Activated CD8-positive, alpha-beta memory T cell treated with anti-CD3 and anti-CD28 coated beads, Interleukin-2, amount 50 U/mL, for 48 hours (primary cell): ENCODE measurements at places on chromosomes 12 and 14.

- DNase-seq = no peak
Measured at GRCh38 chr12:6198985-6199530, 1.1 kb upstream of the CD9 start.

- DNase-seq = no peak
Measured at GRCh38 chr12:56118688-56119357, 757 bp downstream of the ZC3H10 start.

GRCh38 chr12:13725049-13725448 is 256.4 kb downstream of the GRIN2B start:
- no peak for DNase-seq

GRCh38 chr14:101654051-101654450 is 92.8 kb downstream of the DIO3 start:
- no peak for DNase-seq

- DNase-seq = no peak
Measured at GRCh38 chr12:92898755-92899154, 30.3 kb downstream of the EEA1 start.

DNA sequence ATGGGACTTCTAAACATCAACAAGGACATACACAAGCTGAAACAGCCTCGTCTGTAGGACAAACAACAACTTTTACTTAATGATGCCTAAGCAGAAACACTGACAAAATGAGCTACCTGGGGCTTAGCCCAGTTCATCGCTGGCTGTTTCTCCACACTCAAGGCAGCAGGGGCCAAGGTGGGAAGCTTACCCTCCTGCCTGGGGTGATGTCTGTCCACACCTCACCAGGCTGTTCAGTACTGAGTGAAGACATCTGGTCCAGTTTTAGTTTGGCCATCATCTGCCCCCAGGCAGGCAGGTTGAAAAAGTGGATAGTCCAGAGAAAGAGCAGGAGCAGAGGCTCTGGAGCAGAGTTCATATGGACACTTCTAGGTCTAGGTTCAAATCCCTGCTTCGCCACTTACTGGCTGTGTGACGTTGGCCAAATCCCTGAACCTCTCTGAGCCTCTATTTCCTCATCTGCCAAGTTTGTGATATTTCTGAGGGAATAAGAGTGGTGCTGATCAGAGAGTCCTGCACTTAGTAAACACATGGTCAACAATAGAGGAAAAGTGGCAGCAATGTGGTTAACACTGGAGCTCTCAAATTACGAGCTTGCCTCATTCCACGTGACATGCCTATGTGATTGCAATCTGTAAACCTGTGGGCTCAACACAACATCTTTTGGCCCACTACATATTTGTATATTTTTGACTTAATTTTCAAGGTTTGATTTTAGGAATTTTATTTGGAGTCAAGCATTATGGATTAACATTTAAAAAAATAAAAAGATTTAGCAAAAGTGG is 720.1 kb upstream of the TMEM132C start:
- no peak for DNase-seq

GRCh38 chr14:36383767-36384431 is 63.5 kb upstream of the MBIP start:
- DNase-seq = no peak

DNA sequence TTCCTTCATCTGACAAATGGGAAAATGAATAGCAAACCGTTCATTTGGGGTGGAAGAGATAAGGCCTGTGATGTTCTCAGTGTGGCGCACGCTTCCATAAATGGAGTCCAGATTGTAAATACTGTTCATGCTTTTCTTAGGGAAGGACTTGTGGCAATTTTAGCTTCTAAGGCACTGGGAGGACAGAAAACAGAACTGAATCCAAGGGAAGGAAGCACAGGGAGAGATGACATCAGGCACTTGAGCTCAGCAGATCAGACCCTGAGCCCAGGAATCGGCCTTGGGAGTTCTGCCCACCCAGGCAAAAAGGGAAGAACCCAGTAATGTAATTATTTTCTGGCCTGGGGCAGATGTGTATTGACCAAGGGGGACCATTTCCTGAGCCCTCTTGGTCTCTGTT is 7.2 kb upstream of the SH2B3 start:
- no peak for DNase-seq

DNA sequence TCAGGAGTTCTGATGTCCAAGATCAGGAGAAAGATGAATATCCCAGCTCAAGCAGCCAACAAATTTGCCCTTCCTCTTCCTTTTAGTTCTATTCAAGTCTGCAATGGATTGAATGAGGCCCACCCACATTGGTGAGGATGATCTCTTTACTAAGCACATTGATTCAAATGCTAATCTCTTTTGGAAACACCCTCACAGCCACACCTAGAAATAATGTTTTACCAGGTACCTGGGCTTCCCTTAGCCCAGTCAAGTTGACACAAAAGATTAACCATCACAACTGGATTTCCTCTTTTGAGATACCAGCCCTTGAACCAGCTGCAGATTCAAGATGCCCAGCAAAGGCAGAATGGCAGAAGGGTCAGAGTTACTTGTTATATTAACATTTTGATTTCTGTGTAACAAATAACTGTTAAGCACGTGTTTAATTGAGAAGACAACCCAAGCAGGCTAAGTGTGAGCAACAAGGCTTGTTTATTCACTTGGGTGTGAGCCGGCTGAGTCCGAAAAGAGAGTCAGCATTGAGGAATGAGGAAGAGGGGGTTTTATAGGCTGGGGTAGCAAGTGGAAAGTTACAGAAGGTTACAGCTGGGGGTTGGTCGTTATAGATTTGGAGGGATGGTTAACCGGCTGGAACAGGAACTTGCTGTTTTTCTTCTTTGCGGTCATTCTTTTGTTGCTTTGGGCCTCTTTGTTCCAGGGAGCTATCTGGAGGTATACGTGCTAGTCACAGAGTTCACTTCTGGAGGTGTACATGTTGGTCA is 180.3 kb downstream of the EMP1 start:
- DNase-seq = no peak

DNA sequence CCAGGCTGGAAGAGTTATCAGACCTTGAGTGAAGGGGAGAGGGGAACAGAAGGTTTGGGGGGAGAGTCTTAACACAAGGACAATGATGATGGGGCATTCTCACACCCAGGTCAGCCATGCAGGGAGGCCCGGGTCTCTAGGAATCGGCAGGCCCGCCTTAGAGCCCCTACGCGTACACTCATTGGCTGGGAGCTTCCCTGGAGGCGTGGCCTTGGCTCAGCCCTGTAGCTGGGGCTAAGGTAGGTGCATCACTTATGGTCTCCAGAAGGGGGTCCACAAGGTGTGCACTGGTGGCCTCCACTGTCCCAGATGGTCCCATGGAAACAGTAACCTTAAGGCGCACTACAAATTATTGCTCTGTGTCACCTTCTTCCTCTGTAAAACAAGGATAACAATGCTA is 660.1 kb downstream of the MED13L start:
- no peak for DNase-seq

GRCh38 chr12:52210925-52211650 is 19.3 kb upstream of the KRT80 start:
- DNase-seq = no peak

- DNase-seq = no peak
Measured at GRCh38 chr12:109679501-109680263, 33.9 kb upstream of the FAM222A start.

- no peak for DNase-seq
Measured at GRCh38 chr14:99333841-99334635, 62.0 kb upstream of the BCL11B start.

- DNase-seq = no peak
Measured at GRCh38 chr14:100348253-100348729, 25.2 kb downstream of the SLC25A47 start.

GRCh38 chr14:99663386-99664057 is 18.6 kb downstream of the HHIPL1 start:
- no peak for DNase-seq

GRCh38 chr14:58574623-58575022 is 63.1 kb upstream of the DACT1 start:
- DNase-seq = no peak

DNA sequence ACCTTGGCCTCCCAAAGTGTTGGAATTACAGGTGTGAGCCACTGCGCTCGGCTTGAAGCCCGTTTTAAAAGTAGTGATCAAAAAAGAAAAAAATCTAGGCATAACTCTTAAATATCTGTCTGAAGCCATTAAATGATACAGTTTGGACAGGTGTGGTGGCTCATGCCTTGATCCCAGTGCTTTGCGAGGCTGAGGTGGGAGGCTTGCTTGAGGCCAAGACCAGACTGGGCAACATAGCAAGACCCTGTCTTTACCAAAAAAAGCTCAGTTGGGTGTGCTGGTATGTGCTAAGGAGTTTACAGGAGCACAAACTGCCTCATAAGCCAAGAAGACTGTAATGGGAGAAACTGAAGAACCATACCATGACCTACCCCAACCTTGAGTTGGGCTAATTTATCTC is 26.0 kb downstream of the SYNE2 start:
- no peak for DNase-seq

DNA sequence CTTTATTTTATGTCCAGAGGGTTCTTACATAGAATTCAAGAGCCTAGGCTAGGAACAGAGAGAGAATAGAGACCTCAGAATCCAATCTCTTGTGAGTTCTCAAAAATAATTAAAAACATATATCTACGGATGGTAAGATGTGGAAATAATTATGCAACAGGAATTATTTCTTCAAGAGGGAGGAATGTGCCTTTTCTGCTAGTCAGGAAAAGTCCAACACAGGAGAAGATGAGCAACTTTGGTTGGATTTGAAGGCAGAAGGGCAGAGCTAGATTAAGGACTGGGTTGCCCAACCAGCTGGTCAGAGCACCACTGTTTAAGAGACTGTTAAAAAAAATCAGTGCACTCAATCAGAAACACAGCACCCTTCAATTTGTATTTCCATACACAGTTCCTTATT is 365.5 kb downstream of the ETNK1 start:
- DNase-seq = no peak

- no peak for DNase-seq
Measured at GRCh38 chr14:74964787-74965485, 9.5 kb upstream of the PGF start.

DNA sequence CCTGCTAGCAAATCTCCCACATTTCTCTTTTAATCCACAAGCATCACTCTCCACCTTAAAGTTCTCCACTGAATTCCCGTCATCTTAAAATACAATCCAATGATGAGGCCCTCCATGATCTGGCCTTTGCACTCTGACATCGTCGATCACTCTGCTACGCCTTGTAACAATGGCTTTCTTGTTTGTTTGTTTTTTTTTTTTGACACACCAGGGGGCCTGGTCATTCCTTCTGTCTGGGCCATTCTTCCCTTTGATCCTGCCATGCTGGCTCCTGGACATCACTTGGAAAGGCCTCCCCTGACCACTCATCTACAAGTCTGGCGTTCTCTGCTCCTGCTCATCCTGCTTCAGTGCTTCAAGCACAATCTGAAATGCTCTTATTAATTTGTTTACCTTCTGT is 233.5 kb downstream of the PPM1H start:
- DNase-seq = no peak

DNA sequence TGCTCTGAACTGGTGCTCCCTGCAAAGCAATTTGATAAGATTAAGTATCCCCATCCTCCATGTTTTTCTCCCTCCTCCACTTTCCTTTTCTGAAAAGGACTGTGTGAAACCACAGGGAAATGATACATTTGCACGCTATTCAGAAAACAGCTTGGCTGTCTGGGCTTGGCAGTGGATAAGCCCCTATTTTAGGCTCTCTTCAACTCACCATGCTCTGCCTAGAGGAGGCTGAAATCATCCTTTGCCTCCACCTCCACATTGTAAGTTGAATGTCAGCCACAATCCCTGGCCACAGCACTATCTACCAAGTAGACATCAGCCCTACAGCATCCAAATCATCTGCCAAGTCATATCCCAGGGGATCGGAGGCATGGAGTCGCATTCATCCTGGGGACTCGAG is 642.3 kb downstream of the RPS29 start:
- DNase-seq = no peak

GRCh38 chr14:36874396-36875138 is 212.9 kb downstream of the PAX9 start:
- DNase-seq = no peak

DNA sequence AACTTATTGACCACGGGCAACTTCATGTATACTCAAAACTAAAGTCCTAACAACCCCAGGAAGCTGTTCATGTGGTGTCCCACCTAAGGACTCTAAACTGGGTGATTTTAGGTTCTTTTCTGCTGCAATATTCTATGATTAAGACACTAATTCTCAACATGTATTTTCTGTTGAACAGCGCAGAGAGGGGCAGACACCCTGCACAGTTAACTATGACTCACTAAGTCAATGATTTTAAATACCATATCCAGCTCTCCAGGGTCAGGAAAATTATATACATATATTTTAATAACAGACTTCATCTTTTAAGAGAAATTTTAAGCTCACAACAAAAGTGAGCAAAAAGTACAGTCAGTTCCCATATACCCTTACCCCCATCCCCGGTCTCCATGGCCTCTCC is 85.0 kb downstream of the FOXN3 start:
- no peak for DNase-seq
